ENCODE measurements at places on chromosomes 13 and 19. TPM values are rescaled to one million over a fixed set of nuclear protein-coding genes. Genes with fewer than 3 reads are reported as not detected.

Gene LGALS14
- polyA plus RNA-seq, result not detected

- no peak for DNase-seq
Observed at GRCh38 chr13:112711528-112712265, 21.9 kb downstream of the ATP11A start.

Gene GPI
- 143 TPM for polyA plus RNA-seq

Gene LYPD5
- polyA plus RNA-seq, result 0.47 TPM

GRCh38 chr19:10927730-10928562 is 493 bp downstream of the YIPF2 start:
- no peak for DNase-seq

DNA sequence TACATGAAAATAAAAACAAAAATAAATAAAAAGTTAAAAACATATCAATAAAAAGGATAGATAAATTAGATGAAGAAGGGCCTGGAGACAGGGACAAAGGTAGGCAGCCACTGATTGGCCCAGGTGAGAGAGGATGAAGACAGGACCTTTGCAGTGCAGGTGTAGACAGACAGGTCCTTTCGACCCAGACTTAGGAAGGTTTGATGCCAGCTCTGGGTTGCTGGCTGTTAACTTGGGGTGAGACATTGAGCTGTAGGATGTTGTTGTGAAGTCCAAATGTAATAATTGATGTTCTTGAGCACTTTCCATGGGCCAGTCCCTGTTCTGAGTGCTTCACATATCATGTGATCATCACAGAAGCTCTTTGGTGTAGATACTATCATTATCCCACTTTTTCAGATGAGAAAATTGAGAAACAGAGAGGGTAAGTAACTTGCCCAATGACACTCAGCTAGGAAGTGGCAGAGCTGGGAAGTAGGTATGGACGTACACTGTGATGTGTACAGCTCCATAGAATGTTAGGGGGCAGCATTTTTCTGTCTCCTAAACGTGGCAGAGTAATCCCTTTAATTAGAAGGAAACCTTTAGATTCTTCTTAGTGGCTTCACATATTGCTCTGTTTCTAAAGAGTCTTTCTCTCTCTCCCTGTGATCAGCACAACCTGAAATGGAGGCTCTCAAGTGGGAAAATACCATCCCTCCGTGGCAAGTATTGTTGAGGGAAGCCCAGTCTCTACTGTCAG is 76.0 kb upstream of the STK24 start:
- no peak for DNase-seq

GRCh38 chr13:83691966-83692365 is 190.3 kb downstream of the SLITRK1 start:
- DNase-seq, result no peak

GRCh38 chr13:80598189-80598588 is 257.3 kb upstream of the SPRY2 start:
- DNase-seq, result no peak

DNA sequence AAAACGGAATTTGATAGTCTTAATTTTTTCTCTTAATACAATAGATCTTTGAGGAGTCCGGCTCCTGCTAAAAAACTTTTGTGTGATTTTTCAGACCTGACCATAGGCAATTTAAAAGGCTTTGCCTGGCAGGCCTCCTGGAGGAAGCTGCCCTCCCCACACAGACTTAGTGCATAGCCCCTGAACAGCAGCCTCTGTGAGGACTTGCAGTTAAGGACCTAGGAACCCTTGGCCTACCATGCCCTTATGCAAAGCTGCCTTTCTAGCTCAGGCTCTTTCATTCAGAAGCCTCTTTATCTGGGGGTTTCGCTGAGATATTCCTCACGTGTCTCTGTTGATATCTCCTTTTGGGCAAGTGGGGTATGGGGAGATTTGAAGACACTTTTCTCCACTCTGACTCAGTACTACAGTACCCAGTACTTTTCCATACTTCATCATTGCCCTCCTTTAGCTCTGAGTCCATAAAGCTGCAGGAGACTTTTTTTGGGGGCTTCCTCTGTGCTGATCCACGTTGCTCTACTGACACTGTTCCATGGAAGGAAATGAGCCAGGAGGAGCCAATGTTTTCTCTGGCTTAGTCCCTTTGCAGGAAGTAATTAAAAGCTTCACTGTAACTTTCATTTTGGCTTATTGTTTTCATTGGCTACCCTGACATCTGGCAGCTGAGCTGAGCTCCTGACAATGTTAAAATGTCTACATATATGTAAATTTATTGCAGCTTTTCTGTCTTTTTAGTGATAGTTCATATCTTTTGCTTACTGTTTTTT is 283.1 kb downstream of the TDRD3 start:
- no peak for DNase-seq

Gene PLIN4
- 0.59 TPM for polyA plus RNA-seq

Gene ANGPTL8
- polyA plus RNA-seq, result 0.42 TPM

DNA sequence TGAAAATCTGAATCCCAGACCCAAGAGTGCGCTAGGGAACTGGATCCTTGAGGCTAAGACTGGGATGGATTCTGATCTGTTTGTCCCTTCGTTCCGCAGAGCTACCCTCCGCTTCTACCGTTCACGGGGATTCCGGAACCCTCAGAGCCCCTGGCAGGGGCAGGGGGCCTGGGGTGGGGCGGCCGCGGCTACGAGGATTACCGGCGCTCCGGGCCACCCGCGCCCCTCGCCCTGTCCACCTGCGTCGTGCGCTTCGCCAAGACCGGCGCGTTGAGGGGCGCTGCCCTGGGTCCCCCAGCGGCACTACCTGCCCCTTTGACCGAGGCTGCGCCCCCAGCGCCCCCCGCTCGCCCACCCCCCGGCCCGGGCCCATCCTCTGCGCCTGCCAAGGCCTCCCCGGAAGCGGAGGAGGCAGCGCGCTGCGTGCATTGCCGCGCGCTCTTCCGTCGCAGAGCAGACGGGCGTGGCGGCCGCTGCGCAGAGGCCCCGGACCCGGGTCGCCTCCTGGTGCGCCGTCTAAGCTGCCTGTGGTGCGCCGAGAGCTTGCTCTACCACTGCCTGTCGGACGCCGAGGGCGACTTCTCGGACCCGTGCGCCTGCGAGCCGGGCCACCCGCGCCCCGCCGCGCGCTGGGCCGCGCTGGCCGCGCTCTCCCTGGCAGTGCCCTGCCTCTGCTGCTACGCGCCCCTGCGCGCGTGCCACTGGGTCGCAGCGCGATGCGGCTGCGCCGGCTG is 7.1 kb downstream of the SPRED3 start:
- DNase-seq, result no peak

Gene RXFP2
- polyA plus RNA-seq, result 0.22 TPM

DNA sequence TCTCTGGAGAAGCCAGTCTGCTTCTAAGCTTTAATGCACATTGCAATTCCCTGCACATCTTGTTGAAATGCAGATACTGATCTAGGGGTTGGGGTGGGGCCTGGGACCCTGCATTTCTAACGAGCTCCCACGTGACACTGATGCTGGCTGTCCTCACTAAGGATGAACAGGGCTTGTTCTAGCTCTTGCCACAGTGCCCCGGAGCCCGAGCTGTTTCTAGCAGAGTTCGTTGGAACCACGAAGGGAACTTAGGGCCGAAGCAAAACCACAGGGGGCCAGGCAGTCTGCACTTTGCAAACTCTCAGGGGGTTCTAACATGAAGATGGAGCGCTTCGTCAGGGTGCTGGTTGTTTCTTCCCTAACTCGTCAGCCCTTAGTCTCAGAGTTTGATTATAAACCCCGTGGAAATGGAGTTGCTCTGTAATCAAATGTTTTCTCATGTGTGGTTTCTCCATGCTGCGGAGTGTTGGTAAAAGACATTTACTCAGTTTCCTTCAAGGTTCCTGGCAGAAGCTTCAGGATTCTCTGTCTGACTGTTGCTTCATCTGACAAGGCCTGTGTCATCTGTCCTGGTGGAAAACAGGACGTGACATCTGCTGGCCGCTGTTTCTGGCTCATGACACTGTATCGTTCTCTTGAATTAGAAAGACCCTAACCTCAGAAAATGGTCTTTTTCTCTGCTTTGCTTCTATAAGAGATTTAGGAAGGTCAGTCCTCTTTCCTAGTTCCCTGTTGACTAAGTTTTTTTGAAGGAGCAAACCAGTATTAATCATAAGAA is 221.5 kb downstream of the TEX29 start:
- DNase-seq, result no peak

Gene TRIM13
- polyA plus RNA-seq, result 49.6 TPM

DNA sequence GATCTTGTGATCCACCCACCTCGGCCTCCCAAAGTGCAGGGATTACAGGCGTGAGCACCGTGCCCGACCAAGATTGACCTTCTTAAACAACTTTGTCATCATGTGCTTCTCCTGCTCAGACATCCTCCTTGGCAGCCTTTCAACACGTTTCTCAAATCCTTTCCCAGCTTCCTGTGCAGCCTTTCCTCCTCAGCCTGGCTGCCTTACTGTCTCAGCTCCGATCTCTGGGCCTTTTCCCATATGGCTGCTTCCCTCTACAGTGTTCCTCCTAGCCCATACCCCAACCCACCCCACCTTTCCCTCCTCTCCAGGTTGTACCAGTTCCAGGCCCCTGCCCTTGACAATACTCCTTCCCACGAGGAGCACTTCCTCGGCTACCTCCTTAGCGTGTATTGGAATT is 7.2 kb downstream of the PHF11 start:
- DNase-seq, result no peak

Gene C5AR1
- polyA plus RNA-seq, result 3.9 TPM

Gene LACC1
- polyA plus RNA-seq, result 4.1 TPM

Gene THAP8
- polyA plus RNA-seq, result 9.3 TPM

Gene CRB3
- polyA plus RNA-seq, result 25.1 TPM

Gene PGLYRP1
- polyA plus RNA-seq, result 0.67 TPM

DNA sequence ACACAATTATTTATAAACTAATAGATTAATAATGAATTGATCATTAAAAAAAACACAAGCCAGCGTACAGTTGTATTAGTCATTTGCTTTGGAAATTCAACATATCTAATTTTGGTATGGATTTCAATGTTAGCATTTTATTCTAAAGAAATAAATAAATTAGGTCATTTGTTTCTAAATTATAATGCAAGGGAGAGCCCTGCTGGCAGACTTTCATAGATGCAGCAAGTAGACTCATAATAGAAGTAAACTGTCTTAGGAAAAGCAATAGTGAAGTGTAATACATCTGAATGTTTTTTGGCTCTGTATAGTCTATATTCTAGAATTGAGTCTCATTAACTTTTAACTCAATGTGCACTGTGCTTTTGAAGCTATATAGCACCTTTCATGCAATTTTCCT is 982.4 kb upstream of the MIR17HG start:
- DNase-seq, result no peak

- DNase-seq, result no peak
Observed at GRCh38 chr19:40627486-40628279, 26.5 kb downstream of the LTBP4 start.

- no peak for DNase-seq
Observed at GRCh38 chr13:37127691-37128241, 22.3 kb upstream of the CSNK1A1L start.

DNA sequence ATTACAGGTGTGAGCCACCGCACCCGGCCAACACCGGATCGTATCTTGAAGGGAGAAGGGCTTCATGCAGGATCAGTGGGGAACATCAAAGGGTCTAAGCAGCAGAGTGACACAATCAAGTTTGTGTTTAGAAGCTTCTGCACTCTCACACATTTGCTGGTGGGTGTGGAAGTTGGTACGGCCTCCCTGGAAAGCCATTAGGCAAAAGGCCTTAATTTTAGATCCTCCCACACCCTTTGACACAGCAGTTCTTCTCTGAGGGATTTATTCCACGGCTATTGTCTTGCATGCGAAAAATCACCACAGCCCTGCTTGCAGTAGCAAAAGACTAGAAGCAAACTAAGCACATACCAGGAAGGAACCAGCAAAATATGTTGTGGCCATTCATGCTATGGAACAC is 18.3 kb upstream of the SLC1A5 start:
- no peak for DNase-seq

- DNase-seq, result no peak
Observed at GRCh38 chr19:6376512-6377190, 918 bp upstream of the PSPN start.

DNA sequence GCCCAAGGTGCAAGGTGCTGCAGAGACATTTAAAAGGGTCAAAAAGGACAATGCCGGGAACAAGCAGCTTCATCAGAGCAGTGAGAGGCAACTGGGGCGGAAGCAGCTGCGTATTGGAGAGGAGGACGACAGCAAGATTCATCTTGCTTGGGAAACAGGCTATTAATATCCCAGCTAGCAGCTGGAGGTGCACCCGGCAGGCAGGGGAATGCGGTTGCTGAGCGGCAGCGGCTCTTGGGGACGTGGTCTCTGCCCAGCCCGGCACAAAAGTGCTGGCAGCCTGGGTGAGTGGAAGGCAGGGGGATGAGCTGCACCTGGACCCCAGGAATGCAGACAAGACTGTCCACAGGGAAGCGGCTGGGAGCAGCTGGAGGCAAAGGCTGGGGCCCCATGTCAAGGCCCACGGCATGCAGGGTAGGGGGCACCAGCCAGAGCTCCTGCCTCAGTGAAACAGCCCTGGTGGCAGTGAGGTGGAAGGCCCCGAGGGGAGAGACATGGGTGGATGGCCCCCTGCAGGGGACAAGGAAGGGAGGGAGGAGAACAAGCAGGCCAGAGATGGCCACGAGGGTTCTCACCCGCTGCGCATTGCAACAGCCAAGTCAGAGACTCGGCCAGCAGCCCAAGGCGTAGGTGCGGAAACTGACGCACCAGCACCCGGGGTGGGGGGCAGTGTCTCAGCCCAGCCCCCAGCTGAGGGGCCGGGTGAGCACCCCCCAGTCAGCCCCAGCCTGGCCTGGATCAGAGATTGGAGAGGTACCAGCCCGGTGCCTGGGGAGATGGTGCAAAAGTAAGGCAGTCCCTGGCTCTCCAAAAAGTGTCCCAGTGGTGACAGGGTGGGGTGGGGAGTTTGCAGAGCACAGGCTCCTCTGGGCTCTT is 34.4 kb downstream of the PEPD start:
- no peak for DNase-seq

- no peak for DNase-seq
Observed at GRCh38 chr19:16208847-16209665, 11.3 kb downstream of the AP1M1 start.

GRCh38 chr19:58566989-58567388 is 6.1 kb downstream of the MZF1 start:
- DNase-seq, result no peak

DNA sequence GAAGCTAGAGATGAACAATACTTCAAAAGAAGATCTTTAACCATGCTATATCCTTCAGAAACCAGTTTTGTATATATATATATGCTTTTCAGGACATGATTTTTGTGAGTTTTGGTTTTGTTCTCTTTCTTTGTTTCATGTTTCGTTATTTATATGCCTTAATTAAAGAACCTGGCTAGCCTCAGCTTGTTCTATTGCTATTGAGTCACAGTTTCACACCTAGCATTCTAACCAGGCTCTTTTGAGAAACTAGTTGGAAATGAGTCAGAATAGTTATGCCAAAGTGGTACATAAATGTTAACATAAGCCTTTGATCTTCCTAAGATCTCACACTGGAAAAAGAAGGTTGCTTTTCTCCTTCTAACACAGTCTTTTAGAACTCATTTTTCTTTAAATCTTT is 1925.2 kb downstream of the OLFM4 start:
- no peak for DNase-seq

DNA sequence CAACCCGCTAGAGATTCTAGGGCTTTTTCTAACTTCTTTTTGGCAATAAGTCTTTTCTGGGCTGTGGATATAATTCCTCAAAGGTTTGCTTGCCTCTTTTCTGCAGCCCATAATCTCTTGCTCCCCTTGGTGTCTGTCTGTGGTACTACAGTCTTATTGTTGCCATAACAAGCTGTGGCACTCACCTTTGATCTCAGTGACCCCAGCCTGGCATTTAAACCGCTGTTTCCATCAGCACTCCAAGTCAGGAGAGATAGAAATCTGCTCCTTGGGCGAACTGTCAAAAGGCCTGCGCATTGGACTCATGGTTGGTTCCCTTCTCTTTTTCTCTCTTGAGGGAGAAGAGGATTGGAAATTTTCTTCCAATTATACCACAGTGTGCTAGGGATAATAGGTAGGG is 14.5 kb upstream of the MPHOSPH8 start:
- no peak for DNase-seq
